ENCODE measurements at places on chromosomes 4 and X. TPM values are rescaled to one million over a fixed set of nuclear protein-coding genes. Genes with fewer than 3 reads are reported as not detected.

- no peak for DNase-seq
Measured at GRCh38 chrX:130896802-130897501, 6.1 kb downstream of the ENOX2 start.

DNA sequence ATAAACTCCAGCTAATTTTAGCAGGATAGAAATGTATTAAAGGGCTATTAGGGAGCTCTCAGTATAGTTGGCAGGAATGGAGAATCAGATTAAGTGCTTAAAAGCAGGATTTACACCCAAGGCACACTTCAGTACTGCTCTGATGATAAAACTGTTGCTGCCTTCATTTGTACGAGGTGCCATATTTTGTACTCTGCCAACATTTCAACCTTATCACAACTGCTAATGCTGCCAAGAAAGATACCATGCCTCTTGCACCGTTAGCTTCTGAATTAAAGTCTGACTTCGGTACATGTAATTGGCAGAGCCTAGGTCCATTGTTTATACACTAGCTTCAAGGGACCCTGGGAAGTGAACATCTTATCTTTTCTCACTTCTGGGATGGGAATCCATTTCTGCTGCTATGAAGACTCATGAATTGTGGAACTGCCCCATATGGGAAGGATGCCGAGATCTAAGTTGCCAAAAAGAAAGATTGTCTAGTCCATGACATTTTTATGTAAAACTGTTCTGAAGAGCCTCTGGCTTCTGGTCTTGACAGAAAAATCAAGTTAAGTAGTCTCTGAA, 624.0 kb upstream of the IGFBP7 start:
- DNase-seq, result no peak

GRCh38 chrX:71098302-71098701, 2.7 kb downstream of the FOXO4 start:
- peak; percentile 49 for DNase-seq

GRCh38 chrX:48910926-48911411, 477 bp downstream of the SLC35A2 start:
- no peak for DNase-seq

DNA sequence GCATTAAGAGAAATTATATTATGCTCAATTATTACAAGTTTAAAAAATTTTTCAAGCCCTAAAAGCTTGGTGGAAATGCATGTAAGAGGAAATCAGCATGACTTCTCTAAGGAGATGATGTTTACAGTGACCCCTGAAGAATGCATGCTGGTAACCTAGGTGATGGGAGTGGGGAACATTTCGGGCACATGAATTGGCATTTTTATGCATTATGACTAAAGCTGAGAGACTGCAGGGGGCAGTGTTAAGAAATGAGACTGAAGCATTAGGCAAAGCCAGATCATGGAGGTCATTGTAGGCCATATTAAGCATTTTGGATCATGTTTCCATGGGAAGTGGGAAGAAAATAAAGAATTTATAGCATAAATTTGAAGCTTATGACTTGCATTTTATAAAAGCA, 421.3 kb downstream of the FAT4 start:
- DNase-seq, result no peak

DNA sequence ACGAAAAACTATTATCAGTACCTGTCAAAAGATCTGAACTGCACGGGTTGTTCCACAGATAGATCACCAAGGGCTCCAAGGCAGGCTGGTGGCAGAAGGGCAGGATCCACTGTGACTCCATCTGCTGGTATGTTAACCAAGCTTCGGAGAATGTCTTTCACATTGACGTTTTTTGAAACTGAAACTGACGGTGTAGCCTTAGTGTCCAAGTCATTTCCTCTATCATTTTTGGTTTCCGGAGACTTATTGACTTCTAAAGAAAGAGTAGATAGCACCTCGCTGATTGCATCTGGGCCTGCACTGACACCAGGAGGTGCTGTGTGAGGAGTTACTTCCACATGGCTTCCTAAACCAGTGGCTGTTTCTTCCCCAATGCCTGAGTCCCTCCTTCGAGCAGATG, 186.9 kb downstream of the LRBA start:
- no peak for DNase-seq

- DNase-seq, result no peak
Measured at GRCh38 chr4:123528501-123529277, 132.1 kb downstream of the SPRY1 start.

DNA sequence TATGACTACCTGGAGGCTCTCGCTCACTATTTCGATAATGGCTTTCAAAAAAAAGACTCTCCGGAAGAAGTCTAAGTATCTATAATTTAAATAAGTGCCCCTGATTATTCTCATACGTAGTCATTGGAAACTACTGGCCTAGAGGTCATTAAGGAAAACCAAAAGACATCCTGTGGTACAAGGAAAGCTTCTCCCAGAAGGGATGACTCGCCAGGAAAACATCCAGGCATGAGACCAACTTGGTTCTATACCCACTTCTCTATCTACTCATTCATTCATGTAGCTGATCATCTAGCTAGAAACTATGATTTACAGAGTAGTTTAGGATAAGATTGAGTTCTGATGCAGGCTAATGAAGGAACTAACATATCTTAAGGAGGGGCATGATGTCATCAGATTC, 37.7 kb downstream of the SOX3 start:
- no peak for DNase-seq

DNA sequence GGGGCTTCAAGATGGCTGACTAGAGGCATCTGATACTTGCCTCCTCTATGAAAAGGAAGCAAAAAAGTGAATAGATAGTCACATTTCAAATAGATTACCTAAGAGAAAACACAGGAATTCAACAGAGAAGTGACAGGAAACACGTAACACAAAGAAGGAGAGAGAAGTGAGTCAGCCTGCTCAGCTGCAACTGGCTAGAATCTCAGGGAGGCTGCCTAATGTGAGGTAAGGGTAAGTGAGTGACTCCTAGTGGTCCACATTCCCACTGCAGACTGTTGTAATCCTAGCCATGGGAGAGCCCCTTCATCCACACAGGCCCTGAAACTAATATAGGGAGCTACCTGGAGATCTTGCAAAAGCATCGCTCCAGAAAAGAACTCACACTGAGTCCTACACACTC, 179.2 kb downstream of the SLC7A11 start:
- no peak for DNase-seq

DNA sequence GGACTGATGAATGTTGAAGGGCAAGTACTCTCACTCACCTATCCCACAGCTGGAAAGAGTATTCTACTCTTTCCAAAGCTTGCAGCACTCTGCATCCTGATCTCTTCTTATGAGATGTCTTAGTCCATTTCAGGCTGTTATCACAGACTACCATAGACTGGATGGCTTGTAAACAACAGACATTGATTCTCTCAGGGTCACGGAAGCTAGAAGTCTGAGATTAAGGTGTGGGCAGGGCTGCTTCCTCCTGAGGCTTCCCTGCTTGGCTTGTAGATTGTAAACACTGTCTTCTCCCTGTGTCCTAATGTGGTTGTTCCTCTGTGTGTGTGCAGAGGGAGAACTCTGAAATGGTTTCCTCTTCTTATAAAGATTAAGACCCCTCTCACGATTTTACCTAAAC, 131.2 kb downstream of the MXRA5 start:
- no peak for DNase-seq

DNA sequence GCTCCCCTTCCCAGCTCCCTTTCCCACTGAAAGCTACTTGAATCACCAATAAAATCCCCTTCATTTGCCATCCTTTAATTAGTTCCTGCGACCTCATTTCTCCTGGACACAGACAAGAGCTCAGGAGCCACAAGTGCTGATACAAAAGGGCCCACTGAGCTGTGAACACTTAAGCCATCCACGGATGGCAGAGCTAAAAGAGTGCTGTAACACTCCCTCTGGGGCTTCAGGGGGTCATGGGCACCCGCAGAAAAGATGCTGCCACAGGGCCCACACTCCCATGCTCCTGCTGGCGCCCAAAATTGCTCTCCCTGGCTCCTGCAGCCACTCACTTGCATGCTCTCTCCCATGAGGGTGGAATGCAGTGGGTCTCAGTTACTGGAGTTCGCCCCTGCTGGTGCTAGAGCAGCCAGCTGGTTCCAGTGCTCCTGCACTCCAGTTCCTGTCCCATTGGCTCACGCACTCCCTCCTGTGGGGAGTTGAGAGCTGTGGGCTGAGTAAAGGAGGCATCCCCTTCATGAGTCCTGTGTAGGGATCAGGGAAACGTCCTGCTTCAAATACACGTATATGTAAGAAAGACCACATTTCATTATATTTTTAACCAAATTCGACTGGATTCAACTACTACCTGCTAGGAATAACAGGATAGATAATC, 1291.0 kb downstream of the ARAP2 start:
- no peak for DNase-seq

GRCh38 chr4:47373174-47373573, 90.3 kb downstream of the COMMD8 start:
- no peak for DNase-seq

DNA sequence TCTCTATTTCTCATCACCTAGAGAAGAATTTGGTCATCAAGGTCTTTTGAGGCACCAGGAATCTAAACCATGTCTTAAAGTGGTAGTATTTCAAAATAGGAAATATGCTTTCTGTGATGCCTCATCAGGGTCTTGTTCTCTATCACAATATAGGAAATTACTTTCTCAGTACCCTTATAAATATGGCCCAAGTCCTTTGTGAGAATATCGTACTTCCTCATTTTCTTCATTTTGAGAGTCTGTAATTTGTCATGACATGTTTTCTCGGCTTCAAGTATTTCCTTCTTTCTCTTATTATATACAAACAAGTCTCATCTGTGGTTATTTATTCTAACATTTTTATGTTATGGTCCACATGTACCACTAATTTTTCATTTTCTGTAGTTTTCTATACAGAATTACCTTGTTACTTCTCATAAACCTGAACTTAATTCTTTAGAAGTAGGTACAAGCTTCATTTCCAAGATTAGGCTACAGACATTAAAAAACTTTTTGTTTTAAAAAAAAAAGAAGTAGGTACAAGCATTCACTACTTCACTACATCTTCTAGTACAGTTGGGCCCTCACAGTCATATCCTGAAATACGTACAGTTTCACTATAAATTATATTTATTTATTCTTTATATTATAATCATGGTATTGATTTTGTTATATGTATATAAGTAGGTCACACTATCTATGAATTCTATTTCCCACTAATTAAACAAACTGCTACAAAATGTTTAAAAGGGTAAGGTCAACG, 54.4 kb downstream of the KLHL13 start:
- DNase-seq, result no peak

GRCh38 chrX:69149466-69150280, 15.6 kb downstream of the PJA1 start:
- peak; percentile 87 for DNase-seq

- DNase-seq, result no peak
Measured at GRCh38 chr4:26297219-26297618, 23.6 kb upstream of the RBPJ start.

DNA sequence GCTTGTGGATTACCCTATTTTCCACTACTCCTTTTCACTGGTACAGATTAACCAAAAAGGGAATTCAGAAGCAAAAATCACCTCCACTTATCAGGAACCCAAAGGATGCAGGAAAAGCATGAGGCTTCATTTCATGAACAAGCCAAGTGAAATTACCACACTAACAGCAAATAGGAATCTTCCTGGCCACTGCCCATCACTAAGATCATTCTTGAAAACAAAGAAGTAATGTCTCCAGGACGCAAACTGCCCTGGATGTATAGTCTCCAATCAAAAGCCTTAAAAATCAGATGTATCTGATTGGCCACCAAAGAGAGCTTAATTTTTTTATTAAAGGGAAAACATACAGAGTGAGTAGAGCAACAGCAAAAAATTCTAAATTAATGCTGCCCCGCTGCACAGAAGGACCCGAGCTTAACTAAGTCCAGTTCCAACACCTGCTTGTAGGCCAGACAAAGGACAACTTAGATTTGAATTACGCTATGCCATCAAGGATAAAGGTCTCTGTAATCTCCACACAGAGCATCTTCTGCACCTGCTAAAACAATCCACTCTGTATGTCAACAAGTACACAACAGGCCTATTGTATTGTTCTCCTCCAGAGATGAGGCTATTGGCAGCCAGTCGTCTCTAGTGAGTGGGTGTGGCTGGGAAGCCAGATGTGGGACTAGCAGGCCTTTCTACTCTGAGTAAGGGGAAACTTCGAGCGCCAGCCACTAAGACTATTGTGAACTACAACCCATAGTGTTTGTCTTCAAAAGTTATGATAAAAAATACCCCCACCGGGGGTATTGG, 12.4 kb downstream of the ZDHHC9 start:
- DNase-seq, result no peak

GRCh38 chr4:98747393-98748091, 89.1 kb upstream of the TSPAN5 start:
- DNase-seq, result no peak

NKX6-1 gene
- total RNA-seq, result not detected

PABPC1L2B gene
- not detected for total RNA-seq
